ENCODE measurements at places on chromosomes 7 and 10.

GRCh38 chr10:61176424-61176823 is 232.4 kb upstream of the RHOBTB1 start:
- DNase-seq: no peak

GRCh38 chr7:82697897-82698296 is 254.3 kb upstream of the CACNA2D1 start:
- no peak for DNase-seq

GRCh38 chr10:89392974-89393373 is 551 bp downstream of the IFIT1 start:
- DNase-seq: no peak

DNA sequence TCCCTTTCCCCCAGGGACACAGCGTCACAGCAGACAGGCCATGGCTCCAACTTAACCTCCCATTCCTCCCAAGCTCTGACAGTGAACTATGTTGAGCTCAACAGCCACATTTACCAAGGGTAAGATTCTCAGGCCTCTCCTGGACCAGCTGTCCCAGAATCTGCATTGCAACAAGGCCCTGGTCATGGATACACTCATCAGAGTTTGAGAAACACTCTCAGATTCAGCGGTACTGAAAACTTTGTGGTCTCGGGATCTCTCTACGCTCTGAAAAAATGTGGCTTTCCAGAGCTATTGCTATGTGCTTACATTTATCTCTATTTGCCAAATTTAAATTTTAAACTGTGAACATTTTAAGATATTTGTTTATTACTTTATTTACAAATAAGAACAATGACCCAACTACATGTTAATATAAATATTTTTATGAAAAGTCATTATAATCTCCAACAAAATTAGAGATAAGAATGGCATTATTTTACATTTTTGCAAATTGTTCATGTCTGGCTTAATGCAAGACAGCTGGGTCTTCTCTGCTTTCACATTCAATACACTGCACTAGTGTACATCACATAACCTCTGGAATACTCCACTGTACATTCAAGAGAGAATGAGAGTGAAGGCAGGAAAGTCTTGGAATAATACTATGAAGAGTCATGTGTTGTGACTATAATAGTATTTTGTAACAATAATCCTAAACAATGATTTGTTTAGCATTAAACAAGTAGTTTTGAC is 190.9 kb upstream of the PITRM1 start:
- DNase-seq: no peak

GRCh38 chr10:88198023-88198422 is 334.6 kb downstream of the PTEN start:
- DNase-seq: no peak

DNA sequence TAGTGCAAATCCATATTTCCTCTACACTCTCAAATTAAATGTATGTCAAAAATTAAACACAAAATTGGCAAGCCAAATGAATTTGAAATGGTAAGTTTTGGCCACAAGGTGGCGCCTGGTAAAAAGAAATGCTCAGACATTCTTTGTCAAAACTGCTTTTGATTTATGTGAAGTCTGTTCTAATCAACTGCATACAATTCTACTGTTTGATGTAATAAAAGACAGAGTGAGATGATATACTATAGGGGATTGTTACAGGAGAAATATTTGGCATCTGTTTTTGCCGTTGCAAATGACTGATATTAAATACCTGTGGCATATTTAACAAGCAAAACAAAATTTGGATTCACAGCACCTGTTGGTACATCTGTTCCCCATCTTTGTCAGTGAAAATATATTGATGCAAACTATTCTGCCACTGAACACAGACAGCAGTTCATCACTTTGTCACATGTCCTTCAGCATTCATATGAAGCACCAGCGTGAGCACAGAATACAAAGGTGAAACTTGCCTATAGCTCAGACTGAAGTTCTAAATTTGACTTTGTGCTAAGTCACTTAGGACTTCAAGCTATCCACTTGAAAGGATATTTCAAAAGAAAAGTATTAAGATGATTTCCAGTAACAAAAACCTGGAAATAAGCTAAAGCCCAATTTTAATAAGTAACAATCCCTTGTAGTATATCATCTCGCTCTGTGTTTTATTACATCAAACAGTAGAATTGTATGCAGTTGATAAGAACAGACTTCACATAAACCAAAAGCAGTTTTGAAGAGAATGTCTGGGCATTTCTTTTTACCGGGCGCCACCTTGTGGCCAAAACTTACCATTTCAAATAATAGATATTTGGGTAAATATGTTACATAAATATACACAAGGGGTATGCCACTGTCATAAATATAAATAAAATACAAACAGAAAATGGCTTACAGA is 10.2 kb upstream of the CH25H start:
- no peak for DNase-seq

GRCh38 chr10:130041451-130042371 is 68.9 kb downstream of the C10orf143 start:
- no peak for DNase-seq

GRCh38 chr10:88246675-88247074 is 336.4 kb downstream of the RNLS start:
- no peak for DNase-seq

DNA sequence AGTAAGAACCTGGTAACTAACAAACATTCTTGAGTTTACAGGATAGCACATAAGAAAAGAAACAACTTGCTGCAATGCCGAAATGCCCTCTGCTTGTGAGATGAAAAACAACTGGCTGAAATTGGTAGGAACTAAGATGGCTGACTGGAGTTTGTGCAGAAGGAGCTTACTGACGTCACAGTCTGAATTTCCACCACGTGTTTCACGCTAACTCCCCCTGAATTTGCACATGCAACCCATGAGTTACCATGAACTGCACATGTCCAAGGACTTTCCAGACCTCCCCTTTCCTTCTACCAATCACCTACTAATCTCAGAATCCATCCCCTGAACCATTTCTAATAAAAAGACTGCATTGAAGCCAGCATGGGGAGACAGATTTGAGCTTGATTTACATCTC is 86.3 kb upstream of the KCND2 start:
- DNase-seq: no peak

GRCh38 chr10:11004144-11005077 is 13.3 kb upstream of the CELF2 start:
- no peak for DNase-seq

DNA sequence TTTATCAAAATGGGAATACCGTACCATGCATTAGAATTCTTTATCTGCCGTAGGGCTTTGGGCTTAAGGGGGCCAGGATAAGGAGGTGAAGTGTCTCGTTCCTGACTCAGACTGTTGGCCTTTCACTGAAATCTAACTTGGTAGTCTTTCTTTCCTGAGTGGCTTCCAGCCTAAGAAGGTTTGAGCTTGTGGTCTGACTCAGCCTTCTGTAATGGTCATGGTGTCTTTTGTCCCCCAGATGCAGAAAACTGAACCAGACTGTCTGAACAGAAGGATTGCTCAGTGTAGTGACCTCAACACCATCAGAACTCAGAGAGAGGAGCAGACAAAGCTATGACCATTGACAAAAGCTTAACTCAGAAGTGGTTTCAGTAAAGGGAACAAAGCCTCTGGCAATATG is 39.5 kb downstream of the WNT2 start:
- peak; percentile 4 for DNase-seq

DNA sequence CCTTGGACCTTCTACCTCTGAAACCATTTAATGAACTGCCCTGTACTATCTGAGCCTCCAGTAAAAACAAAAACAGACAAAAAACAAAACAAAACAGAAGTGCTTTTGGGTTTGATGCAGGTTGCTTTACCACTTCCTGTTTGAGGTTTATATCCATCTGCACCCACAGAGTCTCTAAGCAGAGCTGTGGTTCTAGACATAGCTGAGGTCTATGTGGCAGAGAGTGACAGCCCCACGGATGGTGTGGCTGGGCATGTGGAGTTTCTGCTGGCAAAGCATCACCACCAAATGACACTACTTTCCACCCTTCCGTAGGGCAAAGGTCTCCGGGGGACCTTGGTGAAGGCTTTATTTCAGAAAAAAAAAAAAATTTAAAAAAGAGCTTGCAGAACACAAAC is 754.2 kb downstream of the GRID1 start:
- DNase-seq: no peak

GRCh38 chr7:87944547-87944946 is 10.5 kb downstream of the ADAM22 start:
- DNase-seq: no peak

DNA sequence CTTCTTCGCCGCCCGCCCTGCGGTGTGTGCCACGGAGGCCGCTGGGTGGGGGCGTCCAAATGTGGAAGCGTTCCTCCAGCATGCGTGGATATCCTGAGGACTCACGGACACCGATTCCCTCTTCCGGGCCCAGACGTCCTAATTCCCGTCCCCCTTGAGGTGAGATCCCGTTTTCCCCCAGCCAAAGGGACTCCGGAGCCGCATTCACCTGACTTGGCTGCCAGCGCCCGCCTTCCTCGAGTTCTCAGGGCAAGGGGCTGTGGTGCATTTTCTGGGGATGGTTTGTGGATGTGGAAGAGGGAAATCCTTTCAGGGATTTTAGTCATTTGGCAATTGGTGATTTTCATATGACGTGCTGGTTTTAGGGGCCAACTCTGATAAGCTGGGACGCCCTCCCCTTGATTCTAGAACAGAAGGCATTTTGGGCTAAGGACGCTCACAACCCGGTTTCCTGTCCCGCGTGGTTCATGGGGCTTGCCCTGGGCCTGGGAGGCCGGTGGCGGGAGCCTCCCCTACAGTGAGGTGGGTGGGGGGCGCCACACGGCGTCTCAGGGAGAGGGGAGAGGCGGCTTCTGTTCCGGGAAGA is 165.4 kb downstream of the ACTR3B start:
- DNase-seq: no peak

DNA sequence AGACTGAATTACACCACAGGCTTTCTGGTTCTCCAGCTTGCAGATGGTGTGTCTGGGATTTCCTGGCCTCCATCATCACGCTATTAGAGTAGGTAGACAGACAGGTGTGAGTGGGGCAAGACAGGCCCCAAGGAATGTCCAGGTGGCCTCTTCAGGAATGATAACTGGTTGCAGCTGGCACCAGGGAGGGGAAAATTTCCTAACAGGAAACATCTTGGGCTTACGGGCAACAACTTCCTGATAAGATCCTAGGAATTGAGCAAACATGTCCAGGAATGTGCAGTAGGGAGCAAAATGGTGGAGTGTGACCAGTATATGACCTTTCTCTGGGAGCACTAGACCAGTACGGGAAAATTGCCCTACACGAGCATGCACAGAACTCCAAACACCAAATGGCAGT is 11.3 kb downstream of the XRCC2 start:
- no peak for DNase-seq

- no peak for DNase-seq
Measured at GRCh38 chr10:819326-819725, 112.2 kb downstream of the LARP4B start.

DNA sequence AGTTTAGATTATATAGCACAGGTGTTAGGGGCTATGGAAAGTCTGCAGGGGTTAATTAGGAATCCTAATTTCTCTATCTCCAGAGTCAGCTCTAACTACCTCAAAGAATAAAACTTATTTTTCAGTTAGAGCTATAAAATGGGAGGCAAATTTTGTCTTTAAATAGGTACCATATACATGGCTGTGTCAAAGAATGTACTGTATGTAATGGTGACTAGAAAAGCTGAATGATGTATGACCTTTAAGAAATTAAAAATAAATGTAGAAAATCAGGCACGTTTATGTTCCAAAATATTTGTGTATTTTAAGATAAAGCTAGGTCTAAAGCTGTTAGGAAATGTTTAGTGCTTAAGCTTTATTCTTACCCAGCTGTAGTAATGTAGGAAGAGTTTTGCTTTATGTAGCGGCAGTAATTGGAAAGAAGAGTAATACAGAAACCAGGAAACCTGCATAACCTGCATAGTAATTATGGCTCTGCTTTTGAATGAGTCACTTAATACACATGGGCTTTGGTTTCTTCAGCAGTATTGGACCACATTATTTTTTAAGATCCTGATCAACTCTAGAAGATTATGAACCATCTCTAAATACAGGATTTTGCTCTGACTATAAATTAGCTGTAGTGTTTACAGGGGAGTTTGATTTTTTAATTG is 85.0 kb downstream of the KMT2E start:
- no peak for DNase-seq

GRCh38 chr10:1401071-1401965 is 336.0 kb downstream of the ADARB2 start:
- peak; percentile 28 for DNase-seq

DNA sequence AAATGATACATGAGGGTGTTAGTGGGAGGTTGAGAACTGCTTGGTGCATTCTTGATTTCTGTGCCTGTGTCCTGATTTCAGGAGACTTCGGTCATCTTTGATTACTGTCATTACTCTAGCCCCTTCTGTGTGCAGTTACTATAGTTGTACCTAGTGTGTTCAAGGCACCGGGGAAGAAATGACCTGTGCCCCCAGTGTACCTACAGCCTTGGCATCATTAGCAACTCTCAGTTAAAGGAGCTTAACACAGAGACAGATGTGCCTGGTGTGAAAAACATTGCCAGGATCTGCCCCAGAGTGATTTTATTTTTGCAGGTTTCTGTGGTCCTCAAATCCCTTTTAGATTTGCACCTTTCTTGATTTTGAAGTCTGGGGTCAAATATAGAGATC is 62.2 kb downstream of the ARID5B start:
- DNase-seq: no peak

GRCh38 chr10:92238586-92239098 is 52.2 kb downstream of the CPEB3 start:
- peak; percentile 82 for DNase-seq

DNA sequence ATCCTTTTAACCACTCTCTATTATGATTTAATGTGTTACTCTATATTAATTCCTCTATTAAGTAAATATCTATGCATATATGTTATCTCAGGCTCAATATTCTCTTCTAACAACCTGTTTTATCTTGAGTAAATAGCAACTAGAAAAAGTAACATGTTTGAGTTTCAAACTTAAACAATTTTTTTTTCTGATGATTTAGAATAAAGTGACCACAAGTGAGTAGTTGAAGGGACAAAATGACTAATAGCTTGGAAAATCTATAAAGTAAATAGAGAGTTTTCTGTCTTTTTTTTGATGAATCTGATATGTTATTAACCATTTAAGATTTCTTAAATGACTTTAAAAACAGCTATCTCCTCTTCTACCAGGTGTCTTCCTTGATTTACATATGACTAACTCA is 483.8 kb downstream of the TFEC start:
- no peak for DNase-seq

- no peak for DNase-seq
Measured at GRCh38 chr10:113961182-113962031, 82.3 kb upstream of the ADRB1 start.

- no peak for DNase-seq
Measured at GRCh38 chr7:142960955-142961512, 1.1 kb downstream of the KEL start.

- DNase-seq: no peak
Measured at GRCh38 chr7:55345292-55345691, 19.8 kb upstream of the LANCL2 start.

- no peak for DNase-seq
Measured at GRCh38 chr10:131876508-131876907, 24.3 kb upstream of the PPP2R2D start.

GRCh38 chr10:130222381-130222780 is 86.2 kb downstream of the GLRX3 start:
- no peak for DNase-seq

- no peak for DNase-seq
Measured at GRCh38 chr7:37310327-37311080, 138.2 kb downstream of the ELMO1 start.

Data from spinal cord (tissue), 10 donors.